ENCODE measurements at places on chromosomes 7 and 10.

DNA sequence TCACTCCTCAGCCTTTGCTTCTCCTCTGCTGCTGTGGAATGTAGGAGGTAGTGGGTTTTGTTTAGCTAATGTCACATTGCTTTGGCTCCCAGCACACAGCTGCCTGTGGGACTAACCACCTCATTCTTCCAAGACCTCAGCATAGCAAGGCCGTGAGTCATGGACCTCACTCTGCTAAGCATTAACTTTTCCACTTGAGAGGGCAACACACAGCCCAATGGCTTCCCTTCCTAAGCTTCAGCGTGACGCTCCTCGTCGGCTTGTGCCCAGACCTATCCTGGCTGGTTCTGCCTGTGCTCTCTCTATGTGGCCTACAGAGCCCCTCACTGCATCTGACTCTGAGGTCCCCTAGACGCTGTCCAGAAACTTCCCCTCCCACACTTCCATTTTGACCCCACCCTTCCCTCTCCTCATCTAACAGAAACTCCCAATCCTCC lies 23.3 kb downstream of the MYOF start:
- peak; percentile 89 for DNase-seq

GRCh38 chr10:119241066-119241465 lies 33.7 kb downstream of the GRK5 start:
- DNase-seq: no peak

DNA sequence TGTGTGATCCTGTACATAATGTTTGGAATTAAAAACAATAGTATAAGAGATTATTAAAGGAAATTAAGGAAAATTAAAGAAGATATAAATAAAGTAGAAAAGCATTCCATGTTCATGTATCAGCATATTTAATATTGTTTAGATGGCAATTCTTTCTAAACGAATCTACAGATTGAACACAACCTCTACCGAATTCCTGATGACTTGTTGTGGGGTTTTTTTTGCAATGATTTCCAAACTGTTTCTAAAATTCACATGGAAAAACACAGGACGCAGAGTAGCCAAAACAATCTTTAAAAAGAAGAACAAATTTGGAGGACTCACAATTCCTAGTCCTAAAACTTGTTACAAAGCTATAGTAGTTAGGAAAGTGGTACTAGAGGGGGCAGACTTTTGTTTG lies 573.4 kb upstream of the IGFBP3 start:
- DNase-seq: no peak

GRCh38 chr7:75968561-75969001 lies 25.8 kb downstream of the TMEM120A start:
- peak; percentile 77 for DNase-seq

GRCh38 chr10:85379338-85379737 lies 987.3 kb downstream of the GRID1 start:
- DNase-seq: no peak

DNA sequence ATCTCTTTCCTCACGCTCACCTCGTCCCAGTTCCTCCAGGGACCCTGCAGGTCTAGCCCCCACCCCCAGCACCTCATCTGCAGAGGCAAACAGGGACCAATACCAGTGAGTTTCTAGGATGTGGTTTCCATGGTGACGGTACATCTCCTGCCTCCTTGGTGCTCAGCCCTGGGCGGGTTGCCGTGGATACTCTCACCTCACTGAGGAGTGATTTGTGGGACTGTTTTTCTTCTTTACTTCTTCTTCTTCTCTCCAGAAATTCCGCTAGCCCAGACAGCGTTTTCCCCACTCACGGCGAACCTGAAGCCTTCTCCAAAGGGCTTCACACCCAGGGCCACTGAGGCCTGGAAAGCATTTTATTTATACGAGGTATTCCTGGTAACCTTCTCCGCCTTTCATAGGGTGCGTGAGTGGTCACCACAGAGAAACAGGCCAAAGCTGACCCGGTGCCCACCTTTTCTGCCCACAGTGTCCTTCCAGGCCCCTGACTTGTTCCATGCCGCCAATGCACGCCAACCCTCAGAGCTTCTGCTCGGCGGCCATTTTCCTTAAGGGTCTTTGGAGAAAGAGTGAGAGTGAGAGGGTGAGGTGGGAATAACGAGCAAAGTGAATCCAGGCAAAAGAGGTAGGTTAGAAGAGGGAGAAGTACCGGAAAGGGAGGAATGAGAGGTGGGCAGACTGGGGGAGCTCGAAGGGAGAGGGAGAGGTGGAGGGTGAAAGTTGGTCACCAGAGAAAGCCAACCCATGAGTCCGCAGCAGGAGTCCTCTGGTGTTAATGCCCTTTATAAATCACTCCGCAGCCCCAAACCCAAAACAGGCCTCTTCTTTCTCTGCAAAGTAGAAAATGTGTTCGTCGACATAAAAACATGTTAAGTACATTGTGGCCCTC lies 15.5 kb downstream of the FAM241B start:
- DNase-seq: peak; percentile 44

GRCh38 chr10:34109495-34109894 lies 705.6 kb downstream of the PARD3 start:
- DNase-seq: no peak

GRCh38 chr10:18321371-18321770 lies 181.1 kb downstream of the CACNB2 start:
- DNase-seq: no peak

DNA sequence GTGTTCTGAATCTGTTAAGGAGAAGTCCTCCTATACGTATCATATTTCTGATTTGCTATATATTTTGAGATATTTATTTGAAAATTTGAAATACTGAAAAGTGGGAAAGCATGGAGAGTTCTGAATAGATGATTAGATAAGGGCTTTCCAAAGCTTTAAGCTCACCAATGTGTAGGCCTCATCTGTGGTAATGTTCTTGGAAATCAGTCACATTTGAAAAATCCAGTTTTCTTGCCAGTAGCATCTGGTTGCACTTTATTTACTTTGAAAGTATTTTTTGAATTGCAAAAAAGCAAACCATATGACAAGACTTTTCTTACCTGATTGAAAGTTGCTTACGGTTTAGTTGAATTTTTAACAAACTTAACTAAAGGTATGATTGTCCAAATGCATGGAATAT lies 21.7 kb downstream of the ADD3 start:
- DNase-seq: no peak

GRCh38 chr7:71735961-71736556 lies 604.1 kb downstream of the GALNT17 start:
- DNase-seq: no peak

- DNase-seq: no peak
Observed at GRCh38 chr10:103882285-103883007, 27.1 kb upstream of the SH3PXD2A start.

DNA sequence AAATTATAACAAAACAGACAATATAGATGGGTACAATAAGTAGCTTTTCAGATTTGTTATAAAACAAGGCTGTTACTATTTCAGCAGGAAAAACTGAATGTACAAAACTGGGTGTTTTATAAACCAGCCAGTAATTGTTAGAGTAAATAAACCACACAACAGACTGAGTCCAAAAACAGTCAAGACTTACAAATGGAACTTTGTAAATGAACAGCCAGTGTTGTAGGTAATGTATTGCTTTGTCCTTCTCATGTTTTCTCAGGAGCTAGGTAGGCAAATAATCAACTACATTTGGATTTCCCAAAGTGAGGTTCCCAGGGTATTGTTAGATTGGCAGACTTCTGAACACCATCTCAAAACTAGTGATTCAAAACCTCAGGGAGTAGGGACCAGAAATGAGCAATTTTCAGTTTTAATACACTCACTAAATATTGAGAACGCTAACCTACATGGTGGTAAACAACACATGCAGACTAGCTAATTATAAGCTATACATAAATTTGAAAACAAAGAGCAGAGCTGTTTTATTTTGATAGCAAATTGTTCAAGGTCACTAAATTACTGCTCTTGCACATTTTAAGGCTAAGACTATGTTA lies 36.2 kb downstream of the HERPUD2 start:
- DNase-seq: no peak

DNA sequence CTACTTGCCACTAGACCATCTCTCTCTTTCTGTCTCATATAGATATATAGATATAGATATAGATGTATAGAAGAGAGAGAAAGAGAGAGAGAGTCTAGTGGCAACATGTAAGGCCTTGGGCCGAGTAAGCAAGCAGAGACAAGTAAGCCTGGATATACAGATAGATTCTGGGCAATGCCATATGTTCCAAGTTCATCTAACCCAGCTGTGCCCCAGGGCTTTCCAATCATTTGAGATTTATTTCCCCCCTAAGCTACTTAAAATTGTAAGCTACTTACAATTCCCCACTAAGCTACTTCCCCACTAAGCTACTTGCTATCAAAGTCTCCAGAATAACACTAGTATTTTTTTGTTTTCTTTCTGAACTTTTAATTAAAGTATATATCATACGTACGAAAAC lies 1094.1 kb downstream of the DNAJB9 start:
- DNase-seq: no peak

- DNase-seq: no peak
Observed at GRCh38 chr7:36336390-36336789, 53.3 kb upstream of the ANLN start.

DNA sequence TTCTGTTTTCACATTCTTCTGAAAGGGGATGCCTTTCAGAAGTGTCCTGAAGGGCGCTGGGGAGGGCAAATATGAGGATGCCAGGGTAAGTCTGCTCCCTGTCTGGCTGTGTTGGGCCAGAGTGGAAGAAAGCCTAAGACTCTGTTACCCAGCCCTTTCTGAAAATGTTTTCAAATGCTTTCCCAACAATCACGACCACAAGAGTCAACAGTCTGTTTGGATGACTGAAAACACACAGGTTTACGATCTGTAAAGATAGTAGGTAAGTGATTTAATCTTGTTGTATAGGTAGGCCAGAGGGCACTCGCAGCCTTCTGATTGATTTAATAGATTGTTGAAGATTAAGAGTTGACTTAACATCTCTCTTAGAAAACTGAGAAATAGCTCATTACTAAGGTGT lies 13.2 kb downstream of the SGPL1 start:
- no peak for DNase-seq

DNA sequence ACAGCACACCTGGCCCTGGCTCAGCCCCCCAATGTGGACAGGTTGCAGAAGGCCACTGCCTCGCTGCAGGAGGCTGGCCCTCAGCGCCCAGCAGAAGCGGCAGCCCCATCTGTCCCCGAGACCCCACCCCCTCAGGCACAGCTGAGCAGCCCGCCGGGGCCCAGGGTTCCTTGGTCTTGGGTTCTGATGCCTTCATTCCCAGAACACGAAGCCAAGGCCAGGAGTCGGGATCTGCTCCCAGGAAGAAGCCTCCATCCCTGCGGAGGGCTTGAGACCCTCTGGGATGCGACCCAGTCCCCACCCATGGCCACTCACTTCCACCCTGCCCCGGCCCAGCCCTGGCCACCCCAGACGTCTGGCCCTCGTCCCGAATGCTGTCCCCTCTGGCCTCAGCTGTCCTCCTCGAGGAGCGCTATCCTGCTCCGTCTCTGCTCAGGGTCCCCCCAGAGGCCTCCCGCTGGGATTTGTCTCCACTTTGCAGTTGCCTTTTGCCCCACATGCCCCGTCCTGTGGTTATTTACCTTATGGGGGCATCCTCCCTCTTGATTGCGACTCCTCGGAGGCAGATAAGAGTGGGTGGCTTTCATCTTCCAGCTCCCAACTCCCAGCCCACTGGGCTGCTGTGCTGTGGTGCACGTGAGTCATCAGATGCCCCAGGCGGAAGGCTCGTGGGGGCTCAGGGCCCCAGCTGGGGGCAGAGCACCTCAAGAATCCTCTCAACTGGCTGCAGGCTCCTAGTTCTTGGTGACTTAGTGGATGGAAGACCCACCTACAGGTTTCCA lies 97.5 kb downstream of the MKI67 start:
- peak; percentile 53 for DNase-seq

DNA sequence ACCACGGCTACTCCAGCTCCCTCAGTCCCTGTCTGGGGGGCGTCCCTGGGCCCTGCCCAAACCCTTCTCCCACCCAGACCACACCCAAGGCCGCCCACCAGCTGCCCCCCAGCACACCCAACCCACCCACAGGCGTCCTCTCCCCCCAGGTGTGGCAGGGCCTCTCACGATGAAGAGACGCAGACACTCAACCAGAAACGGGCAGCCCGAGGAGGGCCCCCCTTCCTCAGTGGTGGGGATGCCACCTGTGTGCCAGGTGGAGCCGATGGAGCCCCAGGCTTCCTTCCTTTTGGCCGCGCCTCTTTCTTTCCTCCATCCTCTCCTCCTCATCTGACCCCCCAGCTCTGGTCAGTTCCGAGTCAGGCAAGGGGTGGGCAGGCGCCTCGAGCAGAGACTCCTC lies 28.7 kb downstream of the ADGRA1 start:
- no peak for DNase-seq

GRCh38 chr10:42942279-42942950 lies 134.5 kb upstream of the RET start:
- peak; percentile 74 for DNase-seq

DNA sequence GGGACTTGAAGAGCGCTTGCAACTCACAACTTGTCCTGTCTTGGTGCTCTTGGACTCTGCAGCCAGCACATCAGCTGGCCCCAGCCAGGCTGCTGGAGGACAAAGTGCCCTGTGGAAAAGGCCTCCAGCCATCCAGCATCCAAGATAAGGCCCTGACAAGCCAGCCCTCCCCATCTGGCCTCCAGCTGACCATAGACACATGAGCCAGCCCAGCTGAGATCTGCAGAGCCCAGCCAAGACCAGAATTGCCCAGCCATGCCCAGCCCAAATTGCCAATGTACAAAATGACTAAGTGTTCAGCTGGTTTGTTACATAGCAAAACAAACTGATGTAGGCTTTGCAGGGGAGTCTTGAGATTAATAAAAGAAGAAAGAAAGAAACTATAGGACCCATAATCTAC lies 36.0 kb upstream of the FRMD4A start:
- DNase-seq: no peak

DNA sequence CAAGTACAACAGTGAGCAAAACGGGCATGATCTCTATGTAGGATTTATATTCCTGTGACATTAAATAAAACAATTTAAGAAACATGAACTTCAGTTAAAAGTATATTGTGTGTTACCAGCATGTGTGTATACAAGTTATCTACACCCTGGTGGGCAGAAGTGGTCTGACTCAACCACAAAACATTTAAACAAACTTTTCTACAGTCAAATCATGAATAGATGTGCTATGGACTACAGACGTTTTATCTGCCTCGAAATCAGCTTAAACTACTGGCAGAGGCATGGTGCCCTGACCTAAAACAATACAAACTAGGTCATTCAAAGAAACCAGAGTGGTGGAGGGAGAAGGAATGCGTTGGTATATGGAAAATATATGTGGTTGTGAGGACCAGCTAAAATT lies 3.6 kb downstream of the ARL3 start:
- DNase-seq: no peak

DNA sequence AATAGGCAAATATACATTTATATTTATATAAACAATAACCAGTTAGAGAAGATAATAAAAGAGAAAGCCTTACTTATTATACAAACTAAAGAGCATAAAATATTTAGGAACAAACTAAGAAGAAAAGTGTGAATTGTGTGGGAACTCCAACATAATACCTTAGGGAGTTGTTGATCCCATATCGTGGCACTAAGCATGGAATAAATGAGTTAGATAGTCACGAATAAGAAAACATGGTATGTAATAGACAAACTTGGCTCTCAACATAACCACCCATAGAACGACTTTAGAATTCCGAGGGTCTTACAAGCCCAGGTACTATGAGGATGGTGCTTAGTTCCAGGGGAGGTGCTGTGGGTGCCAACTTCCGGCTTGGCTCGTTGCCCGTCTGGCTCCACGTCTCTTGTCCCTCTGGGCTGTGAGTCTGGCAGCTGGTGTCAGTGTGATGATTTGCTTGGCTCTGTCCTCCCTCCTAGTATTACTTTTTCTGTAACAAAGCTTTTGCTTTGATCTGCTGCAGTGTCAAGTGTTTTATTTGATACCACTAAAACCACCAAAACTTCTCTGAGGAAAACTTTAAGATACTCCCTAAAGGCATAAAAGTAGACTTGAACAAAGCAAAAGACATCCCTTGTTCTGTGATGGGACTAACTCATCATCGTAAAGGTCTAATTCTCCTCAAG lies 9.5 kb upstream of the RBM20 start:
- DNase-seq: no peak

All from suprapubic skin (tissue), 4 donors.